Activated CD4-positive, CD25-positive, alpha-beta regulatory T cell treated with anti-CD3 and anti-CD28 coated beads, Interleukin-2, amount 50 U/mL, for 24 hours (primary cell): ENCODE measurements at places on chromosomes 3 and 15.

GRCh38 chr15:85726454-85726853, 68.3 kb downstream of the KLHL25 start:
- no peak for ATAC-seq

DNA sequence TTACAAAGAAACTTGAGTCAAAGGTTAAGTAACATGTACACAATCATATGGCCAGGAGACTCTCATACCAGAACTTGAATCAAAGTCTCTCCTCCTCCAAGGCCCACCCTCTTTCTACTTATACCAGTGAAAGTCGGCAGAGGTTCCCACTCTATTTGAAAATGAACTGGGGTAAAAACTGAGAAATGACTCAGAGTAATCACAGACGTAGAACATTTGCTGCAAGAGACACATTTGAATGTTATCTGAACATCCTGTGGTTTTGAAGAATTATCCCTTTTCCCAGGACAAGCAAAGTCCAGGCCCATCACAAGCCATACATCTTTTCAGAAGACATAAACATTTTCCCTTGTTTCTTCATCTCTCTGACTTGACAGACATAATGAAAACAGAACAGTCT, 55.8 kb downstream of the SHOX2 start:
- ATAC-seq = no peak

DNA sequence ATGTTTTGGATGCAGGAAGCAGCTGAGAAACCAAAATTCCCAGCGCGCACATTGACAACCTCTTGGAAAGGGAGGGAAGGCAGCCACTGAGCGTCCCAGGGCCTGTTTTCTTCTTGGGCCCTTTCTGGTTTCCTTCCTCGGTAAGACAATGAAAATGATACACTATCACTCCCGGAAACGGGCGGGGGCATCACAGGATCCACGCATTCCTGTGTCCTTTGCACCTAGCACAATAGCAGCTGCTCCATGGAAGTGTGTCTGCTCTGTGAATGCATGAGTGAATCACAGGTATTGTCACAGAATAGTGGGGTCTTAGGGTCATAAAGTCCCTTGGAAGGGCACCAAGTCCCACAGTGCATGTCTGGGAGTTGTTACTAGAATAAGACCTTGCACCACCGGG, 6.3 kb upstream of the ITPKA start:
- no peak for ATAC-seq

GRCh38 chr3:9499455-9500107, 54.0 kb downstream of the LHFPL4 start:
- no peak for ATAC-seq

DNA sequence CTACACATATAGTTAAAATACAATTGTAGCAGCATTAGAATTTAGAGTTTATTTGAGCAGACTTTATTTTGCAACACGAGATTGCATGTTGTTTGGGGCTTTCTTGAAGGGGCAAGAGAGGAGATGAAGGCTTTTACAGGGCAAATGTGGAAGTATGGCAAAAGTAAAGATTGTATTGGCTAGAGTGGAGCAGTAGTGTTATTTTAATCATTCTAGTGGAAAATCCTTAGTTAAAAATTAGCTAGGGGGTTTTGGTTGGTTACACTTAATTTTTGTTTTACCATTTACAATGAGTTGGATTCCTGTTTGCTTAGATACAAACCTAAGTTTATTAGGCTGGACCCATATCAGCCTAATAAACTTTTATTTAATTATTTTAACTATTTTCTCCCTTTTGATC, 4.6 kb downstream of the OR5H15 start:
- ATAC-seq = no peak

DNA sequence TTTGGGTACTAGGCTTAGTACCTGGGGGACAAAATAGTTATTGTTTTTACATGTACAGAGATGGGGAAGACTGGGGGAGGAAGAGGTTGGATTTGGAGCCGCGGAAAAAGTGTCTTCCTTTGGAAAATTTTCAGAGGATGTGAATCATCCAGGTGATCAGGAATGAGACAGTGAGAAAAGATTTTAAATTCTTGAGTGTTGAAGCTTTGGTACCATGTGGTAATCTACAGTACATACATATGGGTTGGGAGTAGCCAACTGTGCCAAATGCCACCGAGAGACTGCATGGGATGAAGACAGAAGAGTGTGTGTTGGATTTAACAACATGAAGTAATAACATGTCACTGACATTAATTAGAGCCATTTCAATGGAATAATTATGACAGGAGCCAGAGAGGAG, 1238.2 kb downstream of the ROBO1 start:
- no peak for ATAC-seq

- no peak for ATAC-seq
Observed at GRCh38 chr15:44092221-44092620, 102.8 kb downstream of the FRMD5 start.

GRCh38 chr3:131620977-131621376, 118.2 kb upstream of the MRPL3 start:
- no peak for ATAC-seq

DNA sequence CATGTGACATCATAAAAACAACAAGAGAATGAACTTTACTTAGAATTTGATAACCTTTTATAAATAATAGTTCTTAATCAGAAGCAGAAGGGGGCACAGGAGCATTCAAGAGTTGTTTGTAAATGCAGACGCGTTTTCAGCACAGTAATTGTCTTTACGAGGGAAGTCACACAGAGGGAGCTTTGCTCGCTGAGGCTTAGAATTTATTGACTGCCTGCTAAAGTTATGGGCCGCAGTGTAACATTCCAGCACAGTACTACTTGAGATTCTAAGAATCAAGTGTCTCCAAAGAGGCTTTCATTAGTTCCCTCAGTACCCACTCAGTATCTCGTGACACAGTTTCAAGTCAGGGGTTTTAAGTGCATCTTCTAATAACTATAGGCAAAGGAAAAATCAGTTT, 288.7 kb downstream of the NR2F2 start:
- no peak for ATAC-seq

DNA sequence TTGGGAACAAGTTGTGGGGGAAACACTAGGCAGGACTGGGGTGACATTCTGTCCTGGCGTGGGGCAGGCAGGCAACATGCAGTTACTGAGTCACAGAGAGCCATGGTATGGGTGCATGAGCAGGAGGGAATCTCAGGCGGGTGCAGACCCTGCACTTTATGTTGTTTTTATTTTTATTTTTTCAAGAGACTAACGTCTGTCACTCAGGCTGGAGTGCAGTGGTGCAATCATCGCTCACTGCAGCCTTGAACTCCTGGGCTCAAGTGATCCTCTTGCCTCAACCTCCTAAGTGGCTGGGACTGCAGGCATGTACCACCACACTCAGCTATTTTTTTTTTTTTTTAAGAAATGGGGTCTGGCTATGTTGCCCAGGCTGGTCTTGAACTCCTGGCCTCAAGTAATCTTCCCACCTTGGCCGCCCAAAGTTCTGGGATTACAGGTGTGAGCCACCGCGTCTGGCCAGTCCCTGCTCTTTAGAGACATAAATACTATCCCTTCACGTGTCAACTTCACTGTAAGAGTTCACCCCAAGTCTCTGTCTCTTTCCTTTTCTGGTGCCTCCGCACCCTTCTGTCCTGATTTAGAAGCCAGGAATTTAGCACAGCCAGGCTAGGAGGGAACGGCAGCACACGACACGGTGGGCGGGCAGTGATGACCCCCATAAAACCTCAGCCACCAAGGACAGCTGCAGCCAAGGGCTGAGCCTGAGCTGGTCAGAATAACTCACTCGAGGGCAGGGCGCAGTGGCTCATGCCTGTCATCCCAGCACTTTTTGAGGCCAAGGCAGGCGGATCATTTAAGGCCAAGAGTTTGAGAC, 72.8 kb upstream of the IQSEC1 start:
- ATAC-seq = no peak

GRCh38 chr3:33577173-33577572, 137.0 kb upstream of the UBP1 start:
- no peak for ATAC-seq

GRCh38 chr3:136350557-136350956, 100.4 kb downstream of the PCCB start:
- no peak for ATAC-seq

GRCh38 chr3:98772022-98772421, 8.9 kb downstream of the ST3GAL6 start:
- no peak for ATAC-seq

DNA sequence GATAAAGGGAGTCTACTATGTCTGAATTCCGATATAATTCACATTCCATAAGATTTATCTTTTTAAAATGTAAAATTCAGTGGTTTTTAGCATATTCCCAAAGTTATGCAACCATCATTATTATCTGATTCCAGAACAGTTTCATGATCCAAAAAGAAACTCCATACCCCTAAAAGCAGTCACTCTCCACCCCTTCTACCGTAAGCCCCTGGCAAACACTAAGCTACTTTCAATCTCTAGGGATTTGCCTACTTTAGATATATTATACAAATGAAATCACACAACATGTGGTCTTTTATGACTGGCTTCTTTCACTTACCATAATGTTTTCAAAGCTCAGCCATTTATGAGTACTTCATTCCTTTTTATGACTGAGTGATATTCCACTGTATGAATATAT, 65.6 kb downstream of the TMEM212 start:
- ATAC-seq = no peak

DNA sequence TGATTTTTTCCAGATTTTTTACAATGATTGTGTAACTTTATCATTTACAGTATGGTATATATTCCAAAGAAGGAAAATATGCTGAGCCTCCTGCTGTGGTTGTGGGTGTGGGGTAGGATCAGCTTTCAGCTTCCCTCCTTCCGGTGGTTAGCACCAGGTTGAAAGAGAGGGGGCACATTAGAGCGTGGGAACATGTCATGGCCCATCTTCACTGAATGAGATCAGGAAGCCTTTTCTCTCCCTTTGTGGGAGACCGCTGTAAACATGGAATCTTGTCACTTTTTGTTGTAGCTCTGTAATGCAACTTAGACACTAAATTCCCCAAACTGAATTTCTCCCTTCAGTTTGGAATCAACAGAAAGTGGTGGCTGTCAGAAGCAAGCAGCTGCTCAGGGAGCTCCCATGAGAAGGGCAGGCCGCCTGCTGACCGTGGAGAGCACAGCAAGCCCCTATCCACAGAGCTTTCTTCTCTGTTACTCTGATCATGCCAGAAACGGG, 86.7 kb upstream of the LIMD1 start:
- ATAC-seq = no peak

- peak; percentile 30 for ATAC-seq
Observed at GRCh38 chr3:149448331-149448831, 26.1 kb upstream of the TM4SF4 start.

GRCh38 chr3:39978308-39978707, 168.9 kb downstream of the MYRIP start:
- ATAC-seq = no peak

- ATAC-seq = no peak
Observed at GRCh38 chr3:83890039-83890762, 1068.6 kb upstream of the CADM2 start.

GRCh38 chr3:45029661-45030060, 3.6 kb downstream of the CLEC3B start:
- no peak for ATAC-seq

GRCh38 chr3:119145500-119146167, at the start of gene TEX55:
TEX55 (plus strand) TSS chr3:119146165; CDS start chr3:119146190, 25 bp downstream.
- ATAC-seq = no peak

GRCh38 chr15:43911235-43911781, 84.5 kb downstream of the WDR76 start:
- ATAC-seq = no peak

DNA sequence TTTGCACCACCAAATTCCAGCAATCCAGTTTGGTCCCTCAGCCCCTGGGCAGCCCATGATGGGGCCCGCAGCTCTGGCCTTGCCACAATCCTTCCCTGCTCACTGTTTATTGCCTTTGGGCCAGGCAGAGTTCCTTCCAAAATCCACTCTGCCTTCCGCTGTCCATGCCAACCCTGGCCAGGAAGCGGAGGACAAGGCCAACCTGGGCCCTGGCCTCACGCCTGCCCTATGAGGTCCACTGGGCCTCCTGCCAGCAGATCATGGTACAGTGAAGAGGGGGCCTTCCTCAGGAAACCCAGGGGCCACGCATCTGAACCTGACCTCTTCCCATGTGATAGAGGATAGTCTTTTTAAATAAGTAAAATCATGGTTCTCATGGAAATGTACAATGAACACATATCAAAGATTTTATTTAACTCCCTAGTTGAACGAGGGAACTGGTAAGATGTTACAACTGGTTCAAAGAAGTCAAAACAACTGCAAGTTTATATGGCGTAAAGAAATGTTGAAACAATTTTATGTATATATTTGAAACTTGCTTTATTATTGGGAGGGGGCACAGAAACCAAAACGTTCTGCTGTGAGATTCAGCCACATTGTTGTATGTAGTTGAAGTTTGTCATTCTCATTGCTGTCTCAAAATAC, 95.8 kb upstream of the TNFAIP8L3 start:
- no peak for ATAC-seq

- ATAC-seq = no peak
Observed at GRCh38 chr15:70018646-70019600, 78.8 kb downstream of the TLE3 start.

DNA sequence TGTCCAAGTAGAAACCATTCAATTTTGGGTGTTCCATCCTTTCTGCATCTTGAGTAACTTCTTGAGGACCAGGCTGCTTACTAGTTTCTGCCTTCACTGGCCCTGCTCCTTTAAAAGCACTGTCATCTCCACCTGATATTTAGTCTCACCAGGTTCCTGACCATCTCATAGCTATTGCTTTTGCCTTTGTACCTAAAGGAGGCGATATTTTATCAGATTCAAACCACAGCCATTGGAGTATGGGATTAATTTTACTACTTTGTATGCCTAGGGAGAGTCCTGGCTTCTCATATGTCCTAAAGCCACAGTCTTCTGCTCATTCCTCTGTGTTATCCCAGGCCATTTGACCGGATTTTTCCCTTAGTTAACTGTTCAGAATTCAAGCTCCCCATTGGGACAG, 51.8 kb upstream of the RFX7 start:
- no peak for ATAC-seq

DNA sequence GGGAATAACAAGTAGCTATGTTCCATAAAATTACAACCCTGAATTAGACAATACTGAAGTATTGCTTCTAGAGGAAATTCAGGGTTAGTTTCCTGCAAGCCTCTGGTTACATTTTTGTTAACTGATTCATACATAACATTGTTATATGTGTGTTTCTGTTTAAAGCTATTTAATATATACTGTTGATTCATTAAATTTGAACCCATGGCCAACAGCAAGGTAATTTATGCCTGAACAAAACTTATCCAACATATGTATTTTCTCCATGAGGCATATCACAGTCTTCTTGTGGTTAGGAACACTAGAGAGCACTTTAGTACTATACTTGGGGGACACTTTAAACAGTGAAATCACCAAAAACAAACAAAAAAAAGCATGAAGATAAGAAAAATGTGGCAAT, 47.7 kb upstream of the PTX3 start:
- ATAC-seq = no peak

DNA sequence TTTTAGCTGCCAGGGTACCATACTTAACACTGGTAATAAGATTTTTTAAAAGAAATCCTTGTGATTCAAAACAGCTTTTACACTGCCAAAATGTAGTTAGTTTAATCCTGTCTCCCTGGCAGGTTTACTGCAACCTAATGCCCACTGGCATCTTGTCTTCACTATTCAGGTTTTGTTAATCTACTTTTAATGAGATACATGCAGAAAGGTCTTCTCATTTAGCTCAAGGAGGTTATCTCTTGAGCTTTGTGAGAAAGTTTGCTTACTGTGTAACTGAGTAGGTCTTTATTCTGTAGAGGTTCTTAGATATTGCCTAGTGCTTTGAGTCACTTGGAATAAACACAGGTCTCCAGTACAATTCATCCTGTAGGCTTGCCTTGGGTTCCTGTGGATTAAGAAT, 110.7 kb downstream of the PIK3R4 start:
- ATAC-seq = no peak
